Right renal pelvis (tissue), 4 donors: ENCODE measurements at places on chromosomes 6 and 20. TPM values are rescaled to one million over a fixed set of nuclear protein-coding genes. Genes with fewer than 3 reads are reported as not detected.

DNA sequence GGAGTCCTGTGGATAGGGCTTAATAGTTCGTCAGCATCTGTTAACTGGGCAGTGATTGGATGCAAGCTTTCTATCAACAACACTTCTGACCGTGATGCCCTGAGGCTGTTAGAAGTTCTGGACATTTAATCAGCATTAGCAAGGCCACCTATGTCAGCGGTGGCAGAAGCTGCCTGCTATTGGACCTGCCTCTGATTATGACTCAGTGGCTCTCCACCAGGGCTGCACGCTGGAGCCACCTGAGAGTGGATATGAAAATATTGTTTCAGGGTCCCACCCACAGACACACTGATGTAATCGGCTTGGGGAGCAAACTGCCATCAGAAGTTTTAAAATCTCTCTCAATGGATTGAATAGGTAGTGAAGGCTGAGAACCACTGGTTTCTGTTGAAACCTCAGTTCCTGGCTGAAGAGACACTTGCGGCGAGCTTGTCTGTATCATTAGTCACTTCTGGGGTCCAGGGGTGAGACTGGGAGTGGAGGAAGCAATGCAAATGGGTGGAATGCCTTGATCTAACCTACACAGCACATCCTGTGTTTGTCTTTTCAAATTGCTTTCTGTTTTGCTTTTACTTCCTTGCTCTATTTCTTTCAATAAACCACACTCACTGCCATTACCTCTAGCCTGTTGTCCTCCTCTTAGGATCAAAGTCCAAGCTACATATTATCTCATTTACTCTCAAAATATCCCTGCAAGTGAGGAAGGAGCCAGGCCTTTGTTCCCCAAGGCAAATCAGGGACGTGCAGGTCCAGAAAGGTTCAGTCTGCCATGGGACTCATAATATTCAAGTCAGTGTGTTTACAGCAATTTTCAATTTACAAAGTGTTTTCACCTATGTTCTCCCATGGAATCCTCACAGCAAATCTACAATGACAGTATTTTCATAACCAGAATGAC is 4.2 kb downstream of the CLIC5 start:
- no peak for DNase-seq

SSTR4 gene
- 0.06 TPM for polyA plus RNA-seq

DNA sequence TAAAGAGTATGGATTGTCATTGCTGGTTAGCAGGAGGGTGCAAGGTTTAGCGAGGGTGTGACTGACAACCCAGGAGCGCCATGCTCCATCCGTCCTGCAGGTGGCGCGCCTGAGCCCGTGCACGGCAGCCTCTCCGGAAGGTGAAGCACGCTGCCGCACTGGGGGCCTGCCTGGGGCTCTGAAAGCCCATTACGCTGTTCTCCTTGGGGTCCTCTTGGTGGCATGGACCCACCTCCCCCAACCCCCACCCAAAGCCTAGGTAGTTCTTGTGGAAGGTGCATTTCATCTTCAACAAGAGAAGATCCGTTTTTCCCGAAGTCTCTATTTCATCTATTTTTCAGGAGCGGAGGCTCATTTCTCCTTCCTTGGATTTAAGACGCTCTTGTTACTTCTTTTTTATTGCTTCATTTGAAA is 197.4 kb upstream of the KCNG1 start:
- no peak for DNase-seq

- no peak for DNase-seq
Observed at GRCh38 chr20:4086771-4087687, 71.7 kb upstream of the RNF24 start.

- DNase-seq: no peak
Observed at GRCh38 chr20:603116-603640, 6.9 kb downstream of the TCF15 start.

GABRR1 gene
- polyA plus RNA-seq: 2.1 TPM

- no peak for DNase-seq
Observed at GRCh38 chr6:142387997-142388815, 86.4 kb downstream of the ADGRG6 start.

DNA sequence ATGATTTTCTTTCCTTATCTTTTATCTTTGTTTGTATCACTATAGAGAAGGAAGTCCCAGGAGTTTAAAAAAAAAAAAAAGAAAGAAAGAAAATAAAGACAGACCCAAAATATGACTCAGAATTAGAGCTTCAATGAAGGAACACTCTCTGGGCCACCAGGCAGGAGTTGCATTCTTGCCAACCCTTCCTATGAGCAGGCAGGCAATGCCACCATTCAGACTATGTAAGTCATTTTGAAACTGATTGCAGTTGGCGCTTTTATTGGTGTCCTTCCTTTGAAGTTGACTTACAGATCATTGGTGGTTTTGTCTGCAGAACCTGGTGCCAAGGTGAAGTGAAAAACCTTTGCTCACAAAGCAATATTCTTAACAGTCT is 50.3 kb downstream of the MYB start:
- DNase-seq: no peak

DNA sequence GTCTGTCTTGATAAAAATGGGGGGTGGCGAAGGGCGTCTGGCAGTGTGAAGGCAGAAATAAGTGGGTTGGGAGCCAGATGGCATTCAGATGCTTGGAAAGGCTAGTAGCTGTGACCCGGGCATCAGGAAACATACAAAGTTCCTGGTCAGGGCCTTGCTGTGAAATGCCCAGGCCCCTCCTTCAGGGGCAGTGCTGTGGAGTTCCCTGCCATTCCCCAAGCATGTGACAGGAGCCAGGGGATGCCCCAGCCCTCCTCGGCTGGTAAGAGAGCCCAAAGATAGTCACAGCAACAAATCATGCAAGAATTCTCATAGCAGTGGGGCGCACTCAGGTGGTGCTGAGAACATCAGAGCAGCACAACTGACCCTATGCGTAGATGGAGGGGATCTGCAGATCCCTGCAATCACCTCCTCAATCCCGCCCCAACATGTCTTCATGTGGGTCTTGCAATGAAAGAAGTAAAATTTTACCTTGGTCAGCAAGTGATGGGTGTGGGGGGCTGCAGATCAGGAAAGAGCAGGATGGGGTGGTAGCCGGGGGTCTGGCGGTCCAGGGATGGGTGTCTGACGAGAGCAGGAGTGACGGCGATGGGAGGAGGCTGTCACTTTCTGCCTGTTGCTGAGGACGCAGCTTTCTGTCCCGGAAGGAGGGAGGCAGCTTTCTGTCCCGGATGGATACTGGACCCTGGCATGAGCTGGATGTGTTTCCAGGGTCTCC is 39.5 kb downstream of the SLC22A1 start:
- DNase-seq: no peak

- no peak for DNase-seq
Observed at GRCh38 chr6:133360194-133360593, 119.0 kb downstream of the EYA4 start.

GRCh38 chr6:81844686-81845085 is 92.2 kb upstream of the TENT5A start:
- no peak for DNase-seq

- no peak for DNase-seq
Observed at GRCh38 chr6:151813858-151814257, 6.4 kb downstream of the ESR1 start.

DNA sequence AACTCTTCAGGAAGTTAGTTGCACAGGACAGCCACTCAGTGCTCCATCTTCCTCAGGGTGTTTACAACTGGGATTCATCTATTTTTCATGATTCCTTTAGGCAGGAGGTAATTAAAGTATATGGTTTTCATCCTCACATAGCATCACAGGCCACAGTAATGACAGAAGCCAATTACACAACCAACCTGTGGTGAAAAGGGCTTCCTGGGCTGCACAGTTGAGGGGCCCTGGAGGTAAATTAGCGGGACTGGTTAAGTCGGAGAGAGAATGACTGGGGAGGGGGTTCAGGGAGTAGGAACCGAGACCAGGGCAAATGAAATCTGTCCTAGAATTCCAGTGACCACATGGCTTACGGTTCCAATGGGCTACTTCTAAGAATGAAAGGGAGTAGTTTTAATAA is 37.0 kb downstream of the BAK1 start:
- no peak for DNase-seq

GRCh38 chr20:46640044-46640443 is 11.2 kb downstream of the SLC13A3 start:
- no peak for DNase-seq

DNA sequence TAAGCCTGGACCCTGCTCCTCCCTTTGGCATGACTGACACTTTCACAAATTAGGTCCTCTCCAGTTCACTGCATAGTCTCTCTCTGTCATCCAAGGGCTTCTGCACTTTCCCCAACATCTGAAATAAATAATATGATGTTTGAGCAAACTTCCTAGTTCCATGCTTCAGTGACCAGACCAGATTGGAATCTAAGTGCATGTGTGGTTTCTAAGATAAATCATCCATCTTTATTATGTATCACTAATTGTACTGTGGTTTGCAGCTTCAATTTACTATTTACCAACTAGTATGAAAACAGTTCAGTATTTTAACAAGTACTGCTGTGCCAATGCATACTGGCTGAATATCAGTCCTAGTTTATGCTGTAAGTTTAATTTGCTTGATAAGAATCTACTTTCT is 18.7 kb downstream of the SESN1 start:
- no peak for DNase-seq

CRISP1 gene
- not detected for polyA plus RNA-seq

PAK5 gene
- polyA plus RNA-seq: 0.55 TPM

DNA sequence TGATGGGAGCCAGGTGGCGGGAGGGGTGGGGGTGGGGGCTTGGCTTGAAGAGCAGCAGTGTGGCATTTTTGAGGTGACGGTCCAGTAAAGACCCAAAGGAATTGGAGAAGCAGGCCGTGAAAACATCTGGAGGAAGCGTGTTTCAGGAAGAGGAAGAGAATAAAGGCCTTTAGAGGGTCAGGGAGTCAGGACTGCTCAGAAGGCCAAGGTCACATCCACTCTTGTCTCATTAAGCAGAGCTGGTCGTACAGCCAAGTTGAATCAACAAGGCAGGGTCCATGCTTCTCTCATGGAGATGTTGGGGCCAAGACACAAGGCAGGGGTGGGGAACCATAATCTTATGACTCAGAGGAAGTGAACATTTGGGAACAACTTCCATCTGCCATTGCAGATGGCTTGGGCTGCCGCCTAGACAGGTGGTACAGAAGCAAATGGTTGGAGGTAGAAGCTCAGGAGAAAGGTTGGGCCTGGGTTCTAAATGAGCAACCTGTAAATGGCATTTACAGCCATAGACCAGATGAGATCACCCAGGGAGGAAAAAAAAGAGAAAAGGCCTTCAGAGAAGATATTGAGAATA is 179.6 kb downstream of the TTLL2 start:
- DNase-seq: no peak

DNA sequence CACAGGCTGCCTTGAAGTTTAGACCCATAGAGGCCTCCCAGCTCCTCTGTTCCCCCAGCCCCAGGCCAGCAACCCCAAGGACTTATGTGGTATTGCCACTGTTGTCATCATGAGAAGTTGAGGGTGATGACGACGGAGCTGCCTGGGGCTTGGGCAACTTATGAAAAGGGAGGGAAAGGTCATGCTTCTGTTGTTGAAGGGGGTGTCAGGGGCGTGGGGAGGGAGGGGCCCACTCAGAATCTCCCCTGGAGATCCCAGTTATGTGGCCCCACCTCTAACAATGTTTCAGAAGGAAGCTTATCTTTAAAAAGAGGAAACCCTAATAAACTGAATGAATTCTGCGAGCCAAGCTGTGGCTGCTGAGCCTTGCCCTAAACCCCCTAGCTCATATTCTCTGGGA is 4.2 kb downstream of the ADTRP start:
- DNase-seq: no peak

- DNase-seq: peak; percentile 14
Observed at GRCh38 chr6:80217794-80218193, 111.3 kb downstream of the BCKDHB start.

- no peak for DNase-seq
Observed at GRCh38 chr20:11726026-11726425, 191.7 kb upstream of the BTBD3 start.

DOK5 gene
- 11.3 TPM for polyA plus RNA-seq

GRCh38 chr20:46118481-46119020 is 437 bp downstream of the CD40 start:
- no peak for DNase-seq

SCUBE3 gene
- polyA plus RNA-seq: 52.2 TPM

DNA sequence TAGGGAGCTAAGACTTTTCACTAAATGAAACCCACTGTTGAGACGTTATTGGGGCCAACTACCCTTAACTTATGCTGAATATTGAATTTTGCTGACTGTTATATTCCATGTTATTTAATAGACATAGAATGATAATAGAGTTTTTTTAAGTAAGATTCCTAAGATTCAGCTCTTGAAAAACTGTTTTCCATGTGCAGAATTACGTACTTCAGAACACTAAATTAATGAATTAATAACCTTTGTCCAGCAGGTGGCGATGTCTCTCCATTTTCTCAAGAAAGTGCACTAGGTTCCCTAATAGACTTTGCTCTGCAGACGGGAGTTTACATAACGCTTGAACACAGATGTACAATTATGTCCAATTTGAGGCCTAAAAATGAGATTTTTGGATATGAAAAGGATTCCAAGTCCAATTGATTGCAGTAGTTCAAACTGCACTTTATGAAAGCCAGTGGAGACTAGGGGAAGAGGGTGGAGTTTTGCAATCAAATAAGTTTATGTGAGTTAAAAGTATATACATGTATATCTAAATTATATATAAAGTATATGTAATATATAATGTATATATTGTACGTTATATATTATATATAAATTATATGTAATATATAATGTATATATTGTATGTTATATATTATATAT is 282.1 kb downstream of the UST start:
- peak; percentile 77 for DNase-seq

SIRPD gene
- not detected for polyA plus RNA-seq

GRCh38 chr6:168615837-168616236 is 174.9 kb downstream of the SMOC2 start:
- DNase-seq: no peak

- DNase-seq: no peak
Observed at GRCh38 chr20:57157106-57157691, 109.2 kb downstream of the BMP7 start.

GRCh38 chr6:152301765-152302568 is 335.2 kb downstream of the SYNE1 start:
- peak; percentile 68 for DNase-seq

SIRPB2 gene
- 0.56 TPM for polyA plus RNA-seq

DNA sequence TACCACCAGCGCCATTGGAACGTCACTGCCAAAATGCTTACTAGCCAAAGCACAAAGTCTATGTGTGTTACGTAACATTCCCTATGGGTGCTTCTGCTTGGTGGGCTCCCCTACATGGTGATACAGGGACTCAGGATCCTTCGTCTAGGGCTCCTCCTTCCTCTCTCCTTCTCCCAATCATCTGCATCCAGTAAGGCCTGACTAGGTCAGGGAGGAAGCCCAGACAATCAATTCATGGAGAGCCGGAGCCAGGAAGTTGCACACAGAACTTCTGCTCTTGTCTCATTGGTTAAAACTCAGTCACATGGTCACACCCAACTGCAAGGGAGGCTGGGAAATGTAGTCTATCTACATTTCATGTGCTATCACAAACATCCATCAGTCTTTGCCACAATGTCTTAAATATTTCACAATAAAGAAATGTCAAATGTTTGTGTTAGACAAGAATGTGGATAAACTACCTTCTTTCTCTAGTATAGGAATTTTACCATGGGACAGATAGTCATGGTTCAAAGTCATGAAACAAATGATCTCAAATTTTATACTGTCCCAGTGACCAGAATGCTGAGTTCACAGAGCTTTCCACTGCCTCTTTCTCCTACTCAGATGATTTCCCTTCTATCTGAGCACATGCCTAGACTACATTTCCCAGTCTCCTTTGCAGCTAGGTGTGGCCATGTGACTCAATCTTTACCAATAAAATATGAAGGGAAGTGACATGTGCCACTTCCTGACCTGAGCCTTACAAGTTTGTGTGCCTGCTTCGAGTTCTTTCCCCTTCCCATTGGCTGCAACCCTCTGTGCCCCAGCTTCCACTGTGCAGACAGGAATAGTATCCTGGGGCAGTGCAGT is 9.3 kb upstream of the KCNK15 start:
- DNase-seq: no peak
